ENCODE measurements at places on chromosomes 7 and 10.

DNA sequence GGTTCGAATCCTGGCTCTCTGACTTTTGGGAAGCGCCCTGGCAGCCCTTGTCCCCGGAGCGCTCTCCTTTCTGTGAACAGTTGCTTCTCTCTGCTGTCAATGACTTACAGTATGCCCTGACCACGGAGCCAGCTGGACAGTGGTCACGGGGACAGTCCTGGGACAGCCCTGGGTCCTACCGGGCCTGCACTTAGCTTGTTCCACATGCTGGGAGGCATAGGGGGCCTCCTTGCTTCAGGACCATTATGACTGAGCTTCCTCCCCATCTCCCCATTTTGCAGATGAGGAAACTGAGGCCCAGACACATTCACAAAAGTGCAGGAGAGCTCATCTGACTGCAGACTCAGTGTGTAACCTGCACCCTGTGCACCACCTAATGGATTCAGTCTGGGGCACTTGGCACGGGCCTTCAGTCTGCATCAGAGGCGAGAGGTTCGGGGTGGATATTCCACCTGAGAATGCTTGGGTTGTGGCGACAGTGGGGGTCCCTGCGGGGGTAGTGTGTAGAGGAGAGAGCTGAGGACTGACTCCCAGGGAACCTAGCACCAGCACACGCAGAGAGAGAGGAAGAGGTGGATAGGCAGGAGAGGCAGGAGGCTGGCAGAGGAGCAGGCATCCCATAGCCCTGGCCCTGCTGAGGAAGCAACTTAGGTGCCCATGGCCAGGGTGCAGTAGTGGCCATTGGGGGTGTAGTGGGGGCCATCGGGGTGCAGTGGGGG is 1.6 kb downstream of the DOCK1 start:
- peaks cover 14% of the 10 kb centered on the region for H3K4me1 ChIP-seq
- H3K36me3 ChIP-seq: no peaks in the 10 kb centered on the region
- no peak overlapping the region for H3K27ac ChIP-seq
- H3K27me3 ChIP-seq: no peaks in the 10 kb centered on the region
- peak overlapping the region; percentile 79 for H3K4me3 ChIP-seq

GRCh38 chr10:103493916-103494877 is 692 bp downstream of the NEURL1 start:
- H3K27me3 ChIP-seq: peaks cover 32% of the 10 kb centered on the region
- DNase-seq: no peak
- H3K36me3 ChIP-seq: no peaks in the 10 kb centered on the region

DNA sequence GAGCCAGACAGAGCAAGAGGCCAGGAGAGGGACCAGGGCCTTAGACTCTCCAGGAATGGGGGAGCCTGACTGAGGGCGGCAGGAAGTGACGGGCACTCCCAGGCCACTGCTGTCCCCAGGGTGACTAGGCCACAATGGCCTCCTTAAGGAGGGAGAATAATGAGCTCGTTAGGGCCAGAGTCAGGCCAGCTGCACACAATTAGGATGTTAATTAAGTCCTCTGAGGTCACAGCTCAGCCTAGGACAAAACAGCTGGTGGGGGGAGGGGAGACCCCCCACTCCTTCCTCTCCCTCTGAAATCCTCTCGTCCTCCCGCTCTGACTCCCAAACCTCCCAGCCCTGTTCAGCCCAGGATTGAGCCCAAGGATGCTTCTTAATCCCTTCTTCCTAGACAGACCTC is 143.0 kb downstream of the NEURL1 start:
- no peak overlapping the region for H3K27ac ChIP-seq
- H3K4me3 ChIP-seq: no peak overlapping the region
- no peaks in the 10 kb centered on the region for H3K36me3 ChIP-seq
- peaks cover 33% of the 10 kb centered on the region for H3K4me1 ChIP-seq
- H3K27me3 ChIP-seq: no peaks in the 10 kb centered on the region
- DNase-seq: no peak

DNA sequence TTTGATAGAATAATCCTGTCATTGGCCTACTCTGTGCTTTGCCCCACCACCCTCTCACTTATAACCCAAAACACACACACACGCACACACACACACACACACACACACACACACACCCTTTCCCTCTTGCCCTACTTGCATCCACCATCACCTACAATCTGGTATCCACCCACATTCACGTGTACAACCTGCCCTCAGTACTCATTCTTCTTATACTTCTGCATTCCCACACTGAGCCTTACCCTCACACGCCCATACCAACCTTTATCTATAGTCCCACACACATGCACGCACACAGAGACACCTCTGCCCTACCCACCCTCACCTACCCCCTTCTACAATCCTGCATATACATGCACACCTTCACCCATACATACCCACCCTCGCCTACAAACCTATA is 10.8 kb upstream of the SRI start:
- no peak overlapping the region for H3K4me3 ChIP-seq
- no peak overlapping the region for H3K27ac ChIP-seq
- no peak for DNase-seq
- no peaks in the 10 kb centered on the region for H3K4me1 ChIP-seq

GRCh38 chr10:107083388-107084009 is 81.0 kb downstream of the SORCS1 start:
- H3K27ac ChIP-seq: no peak overlapping the region
- no peak overlapping the region for H3K4me3 ChIP-seq
- no peak for DNase-seq
- no peaks in the 10 kb centered on the region for H3K4me1 ChIP-seq
- H3K27me3 ChIP-seq: no peaks in the 10 kb centered on the region
- no peaks in the 10 kb centered on the region for H3K36me3 ChIP-seq

DNA sequence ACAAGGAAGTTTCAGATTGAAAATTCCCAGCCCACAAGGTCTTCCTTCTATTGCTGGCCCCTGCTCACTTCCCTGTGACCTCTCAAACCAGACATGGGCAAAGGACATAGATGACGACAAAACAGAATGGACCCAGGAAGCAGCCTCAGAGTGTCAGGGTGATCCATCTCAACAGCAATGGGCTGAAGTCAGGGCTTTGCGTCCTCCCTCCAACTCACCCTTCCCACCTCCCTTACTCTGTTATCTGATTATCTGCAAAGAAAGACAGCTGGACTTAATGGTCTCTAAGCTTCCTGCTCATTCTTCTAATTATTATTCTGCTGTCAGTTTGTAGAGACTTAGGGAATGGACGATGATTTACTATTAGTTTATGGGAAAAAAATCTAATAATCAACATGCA is 115.9 kb downstream of the PIP4K2A start:
- H3K4me1 ChIP-seq: peaks cover 8% of the 10 kb centered on the region
- H3K4me3 ChIP-seq: no peak overlapping the region
- H3K27ac ChIP-seq: no peak overlapping the region
- H3K36me3 ChIP-seq: peaks cover 14% of the 10 kb centered on the region

DNA sequence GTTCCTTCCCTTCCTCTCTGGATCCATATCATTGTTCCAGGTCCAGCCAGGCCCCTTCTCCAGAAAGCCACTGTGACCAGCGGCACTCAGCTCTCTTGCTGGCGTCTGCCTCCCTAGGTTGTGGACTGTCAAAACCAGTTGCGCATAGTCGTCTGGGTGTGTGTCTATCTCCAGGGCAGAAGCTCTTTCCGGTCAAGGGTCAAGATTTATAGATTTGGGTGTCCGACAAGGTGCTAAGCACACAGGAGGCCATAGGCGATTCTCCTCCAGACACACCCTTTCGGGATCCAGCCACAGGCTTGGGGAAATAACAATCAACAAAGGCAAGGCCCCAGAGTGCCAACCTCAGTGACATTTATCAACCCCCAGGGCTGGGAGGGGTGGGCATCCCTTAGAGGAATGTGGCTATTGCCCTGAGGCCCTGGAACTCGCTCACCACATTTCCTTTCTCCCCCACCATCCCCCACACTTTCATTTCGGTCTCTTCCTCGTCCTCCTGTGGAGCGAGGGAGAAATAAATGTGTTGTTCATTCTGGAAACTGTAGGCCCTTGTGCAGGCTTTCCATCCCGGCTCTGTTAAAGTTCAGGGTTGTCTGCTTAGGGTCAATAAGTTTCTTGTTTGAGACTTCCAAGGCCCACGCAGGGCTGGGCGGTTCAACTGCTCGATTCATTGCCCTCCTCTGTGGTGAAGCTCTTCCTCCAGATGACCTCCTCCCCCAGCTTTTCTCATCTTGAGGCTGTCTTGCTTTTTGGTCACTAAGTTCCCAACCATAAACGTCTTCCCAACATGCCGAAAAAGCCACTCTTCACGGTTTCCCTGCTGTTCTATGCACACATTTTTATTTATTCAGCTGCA is 57.9 kb downstream of the AFAP1L2 start:
- no peaks in the 10 kb centered on the region for H3K4me1 ChIP-seq
- no peak overlapping the region for H3K27ac ChIP-seq
- no peaks in the 10 kb centered on the region for H3K36me3 ChIP-seq
- H3K4me3 ChIP-seq: no peak overlapping the region

DNA sequence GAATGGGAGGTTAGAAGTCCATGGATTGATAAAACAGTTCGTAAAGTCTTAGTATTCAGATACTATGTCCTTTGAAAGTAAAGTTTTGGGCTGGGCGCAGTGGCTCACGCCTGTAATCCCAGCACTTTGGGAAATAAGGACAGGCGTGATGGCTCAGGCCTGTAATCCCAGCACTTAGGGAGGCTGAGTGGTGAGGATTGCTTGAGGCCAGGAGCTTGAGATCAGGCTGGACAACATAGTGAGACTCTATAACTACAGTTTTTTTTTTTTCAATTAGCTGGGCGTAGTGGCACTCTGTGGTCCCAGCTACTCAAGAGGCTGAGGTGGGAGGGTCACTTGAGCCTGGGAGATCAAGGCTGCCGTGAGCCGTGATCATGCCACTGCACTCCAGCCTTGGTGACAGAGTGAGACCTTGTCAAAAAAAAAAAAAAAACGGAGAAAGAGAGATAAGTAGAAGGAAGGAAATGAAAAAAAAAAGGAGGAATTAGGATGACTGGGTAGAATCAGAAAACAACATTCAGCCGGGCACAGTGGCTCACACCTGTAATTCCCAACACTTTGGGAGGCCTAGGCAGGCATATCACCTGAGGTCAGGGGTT is 25.7 kb upstream of the AGFG2 start:
- H3K4me1 ChIP-seq: peaks cover 13% of the 10 kb centered on the region
- H3K27ac ChIP-seq: no peak overlapping the region
- H3K4me3 ChIP-seq: no peak overlapping the region
- H3K27me3 ChIP-seq: no peaks in the 10 kb centered on the region
